ENCODE measurements at places on chromosomes 5 and 9.

GRCh38 chr5:67146574-67146973 lies 50.0 kb downstream of the CD180 start:
- no peak for DNase-seq

DNA sequence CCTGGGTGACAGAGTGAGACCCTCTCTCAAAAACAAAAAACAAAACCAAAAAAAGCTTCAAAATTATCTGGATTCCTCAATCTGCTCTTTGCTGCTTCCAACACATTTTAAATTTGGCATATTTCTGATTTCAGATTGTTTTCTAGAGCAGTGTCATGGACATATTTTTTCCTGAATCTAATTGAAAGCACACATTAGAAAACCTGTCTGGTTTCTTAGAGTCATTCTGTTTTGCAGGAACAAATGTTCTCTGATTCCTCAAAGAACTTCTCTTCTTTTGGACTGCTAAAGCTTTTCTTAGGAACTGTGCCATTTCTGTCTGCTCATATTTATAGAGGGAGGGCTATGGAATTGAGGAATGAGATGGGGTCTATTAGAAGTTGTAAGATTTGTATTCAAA lies 81.6 kb downstream of the RAI14 start:
- DNase-seq: no peak

- no peak for DNase-seq
Measured at GRCh38 chr5:176629853-176630680, at the start of the genes EIF4E1B and SNCB. Gene EIF4E1B (plus strand): TSS chr5:176630675. CDS start chr5:176642788, 12,113 bp downstream. Gene SNCB (minus strand): TSS chr5:176630534. CDS start chr5:176629654, 880 bp downstream.

DNA sequence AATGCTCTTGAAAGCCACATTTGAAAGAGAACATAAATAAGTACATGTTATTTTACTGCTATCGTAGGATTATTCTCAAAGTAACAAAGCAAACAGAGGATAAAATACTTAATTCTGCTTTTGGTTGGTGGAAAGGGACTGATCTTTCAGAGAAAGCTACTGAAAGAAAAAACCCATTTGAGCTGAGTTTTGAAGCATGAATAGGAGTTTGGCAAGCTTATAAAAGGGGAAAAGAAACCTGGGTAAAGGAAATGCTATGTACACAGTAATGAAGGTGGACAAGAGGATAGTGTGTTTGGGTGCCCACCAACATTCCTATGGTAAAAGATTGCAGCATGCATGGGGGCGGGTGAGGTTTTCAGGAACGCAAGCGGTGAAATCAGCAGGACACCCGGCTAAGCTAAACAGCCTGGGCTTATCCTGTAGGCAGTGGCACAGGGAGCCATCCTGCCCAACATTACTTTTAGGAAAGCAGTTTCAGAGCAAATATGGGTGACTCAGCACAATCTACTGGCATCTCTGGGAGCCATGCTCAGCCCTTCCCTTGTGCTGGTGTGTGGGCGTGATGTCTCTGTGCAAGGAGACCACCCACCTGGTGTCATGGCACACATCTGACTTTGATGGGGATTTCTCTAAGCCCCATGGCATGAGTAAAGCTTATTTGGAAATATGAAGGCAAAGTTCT lies 673.9 kb upstream of the KLF4 start:
- no peak for DNase-seq

GRCh38 chr5:59034498-59035186 lies 451.8 kb downstream of the RAB3C start:
- DNase-seq: peak; percentile 37

GRCh38 chr9:135801070-135801469 lies 99.1 kb downstream of the KCNT1 start:
- DNase-seq: no peak
